Progenitor cell of endocrine pancreas (in vitro differentiated cells): ENCODE measurements at places on chromosomes 5 and 9.
A peak's percentile ranks its signal among the peaks of the same experiment; 100 is the strongest.

GRCh38 chr5:13331585-13331984 lies 612.9 kb downstream of the DNAH5 start:
- no peak for DNase-seq

DNA sequence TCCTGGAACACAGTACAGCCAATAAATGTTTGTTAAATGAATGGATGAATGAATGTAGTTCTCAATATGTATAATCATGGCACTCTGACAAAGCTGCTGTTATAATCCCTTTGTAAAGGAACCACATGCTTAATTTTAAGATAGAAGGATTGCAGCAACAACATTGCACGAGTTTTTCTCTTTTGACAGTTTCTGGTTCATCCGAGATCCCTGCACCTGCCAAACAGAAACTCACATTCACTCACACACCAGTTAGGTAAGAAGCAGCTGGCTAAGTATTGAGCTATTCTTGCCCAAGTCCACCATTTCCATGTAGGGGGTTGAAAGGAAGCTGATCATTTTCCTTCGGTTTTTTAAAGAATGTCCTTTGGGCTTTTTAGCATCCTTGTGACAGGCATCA lies 133.7 kb upstream of the MAP1B start:
- DNase-seq, result no peak

GRCh38 chr5:33934176-33934575 lies 2.0 kb upstream of the RXFP3 start:
- DNase-seq, result no peak

- no peak for DNase-seq
Observed at GRCh38 chr5:8239646-8240045, 370.7 kb downstream of the MTRR start.

- DNase-seq, result no peak
Observed at GRCh38 chr5:119328753-119329602, 26.8 kb upstream of the TNFAIP8 start.

DNA sequence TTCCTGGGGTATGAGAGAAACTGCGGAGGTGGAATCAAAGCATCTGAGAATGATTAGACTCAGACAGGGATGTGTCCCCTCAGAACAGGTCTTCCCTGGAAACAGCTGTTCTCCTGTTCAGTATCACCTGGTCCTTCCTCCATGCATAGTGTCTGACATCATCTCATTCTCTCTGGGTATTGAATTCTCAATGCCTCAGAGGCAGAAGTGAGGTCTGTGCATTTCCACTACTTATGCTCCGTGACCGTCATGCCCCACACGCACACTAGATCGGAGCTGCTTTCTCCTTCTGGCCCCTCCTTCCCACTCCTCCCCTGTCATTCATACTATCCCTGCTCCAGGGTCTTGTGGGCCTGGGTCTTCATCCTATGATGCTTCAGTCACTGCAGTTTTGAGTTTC lies 61.4 kb upstream of the DAB2IP start:
- DNase-seq, result no peak

GRCh38 chr5:143229896-143230675 lies 173.4 kb downstream of the NR3C1 start:
- DNase-seq, result no peak

- DNase-seq, result no peak
Observed at GRCh38 chr9:88980740-88981203, 10.5 kb upstream of the S1PR3 start.

DNA sequence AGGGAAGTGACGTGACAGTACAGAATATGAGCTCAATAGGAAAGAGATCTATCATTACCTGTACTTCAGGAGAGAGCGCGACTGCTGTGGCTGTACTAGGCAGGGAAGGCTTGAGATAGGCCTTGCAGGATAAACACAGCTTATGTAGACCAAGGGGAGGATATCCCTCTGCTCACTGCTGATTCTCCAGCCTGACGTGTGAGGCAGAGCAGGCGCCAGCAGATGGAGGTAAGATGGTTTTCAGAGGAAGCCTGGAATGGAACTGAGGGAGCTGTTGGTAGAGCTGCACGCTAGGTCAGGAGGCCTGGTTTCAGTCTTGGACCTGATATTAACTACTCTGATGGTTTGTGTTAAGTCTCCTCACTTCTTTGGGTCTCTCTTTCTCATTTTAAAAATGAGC lies 291.4 kb downstream of the YTHDC2 start:
- DNase-seq, result no peak

- DNase-seq, result no peak
Observed at GRCh38 chr5:109833946-109834345, 144.2 kb downstream of the MAN2A1 start.

DNA sequence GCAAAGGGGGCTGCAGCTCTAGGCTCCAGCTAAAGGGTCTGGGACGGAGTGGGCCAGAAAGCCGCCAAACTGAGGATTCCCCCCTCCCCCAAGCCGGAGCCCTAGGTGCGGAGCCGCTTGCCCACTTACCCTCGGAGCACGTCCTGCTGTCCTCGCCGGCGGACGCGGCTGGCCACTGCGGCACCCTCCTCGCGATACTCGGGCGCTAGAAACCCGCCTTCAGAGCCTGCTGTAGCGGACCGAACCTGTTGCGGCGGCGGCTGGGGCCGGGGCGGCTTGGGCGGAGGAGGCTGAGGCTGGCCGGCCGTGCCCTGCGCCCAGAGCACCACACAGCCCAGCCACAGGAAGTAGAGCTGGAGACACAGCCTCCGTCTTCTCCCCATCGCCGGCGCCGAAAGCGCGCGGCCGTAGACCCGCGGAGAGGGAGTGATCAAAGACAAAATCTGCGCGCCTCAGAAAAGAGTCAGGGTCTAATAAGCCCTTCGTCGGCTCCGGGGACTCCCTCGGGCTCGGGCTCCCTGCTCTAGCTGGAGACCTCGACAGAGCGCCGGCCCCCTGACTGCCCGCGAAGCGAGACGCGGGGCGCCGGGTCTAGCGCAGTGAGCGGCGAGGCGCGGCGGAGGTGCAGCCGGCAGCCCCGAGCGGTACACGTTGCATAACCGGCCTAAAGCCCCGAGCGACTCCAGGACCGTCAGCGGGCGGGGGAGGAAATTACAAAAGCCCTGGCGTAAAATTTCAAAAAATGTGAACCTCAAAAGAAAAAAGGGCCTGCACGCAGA lies 635 bp downstream of the FBN2 start:
- peak; percentile 27 for DNase-seq

GRCh38 chr9:113798062-113799030 lies 77.8 kb upstream of the ZNF618 start:
- no peak for DNase-seq

DNA sequence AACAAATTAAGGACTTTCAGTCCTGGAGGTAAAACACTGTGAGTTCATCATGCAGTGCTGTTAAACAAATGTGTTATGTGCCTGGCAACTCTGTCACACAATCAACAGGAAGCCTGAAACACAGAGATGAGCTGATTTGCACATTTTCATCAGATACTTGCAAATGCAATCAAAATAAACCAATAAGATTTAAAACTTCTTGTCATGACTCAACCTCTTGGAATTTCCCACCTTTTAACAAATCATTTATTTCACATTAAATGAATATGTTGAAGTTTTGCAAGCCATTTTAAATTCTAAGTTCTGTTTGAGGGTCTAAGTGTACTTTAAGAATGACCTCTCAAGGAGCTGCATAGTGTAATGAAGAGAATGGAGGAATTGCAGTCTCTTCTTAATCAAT lies 64.4 kb downstream of the ANXA1 start:
- no peak for DNase-seq

DNA sequence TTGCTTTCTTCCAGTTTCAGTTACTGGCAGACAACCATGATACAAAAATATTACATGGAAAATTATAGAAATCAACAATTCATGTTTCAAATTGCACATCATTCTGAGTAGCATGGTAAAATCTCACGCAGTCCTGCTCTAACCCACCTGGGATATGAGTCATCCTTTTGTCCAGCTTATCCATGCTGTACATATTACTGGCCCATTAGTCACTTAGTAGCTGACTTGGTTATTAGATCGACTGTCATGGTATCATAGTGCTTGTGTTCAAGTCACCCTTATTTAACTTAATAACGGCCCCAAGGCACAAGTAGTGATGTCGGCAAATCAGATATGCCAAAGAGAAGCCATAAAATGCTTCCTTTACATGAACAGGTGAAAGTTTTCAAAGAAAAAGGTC lies 41.2 kb downstream of the NADK2 start:
- DNase-seq, result no peak

GRCh38 chr5:138975098-138975847 lies 100.1 kb upstream of the LRRTM2 start:
- DNase-seq, result no peak

DNA sequence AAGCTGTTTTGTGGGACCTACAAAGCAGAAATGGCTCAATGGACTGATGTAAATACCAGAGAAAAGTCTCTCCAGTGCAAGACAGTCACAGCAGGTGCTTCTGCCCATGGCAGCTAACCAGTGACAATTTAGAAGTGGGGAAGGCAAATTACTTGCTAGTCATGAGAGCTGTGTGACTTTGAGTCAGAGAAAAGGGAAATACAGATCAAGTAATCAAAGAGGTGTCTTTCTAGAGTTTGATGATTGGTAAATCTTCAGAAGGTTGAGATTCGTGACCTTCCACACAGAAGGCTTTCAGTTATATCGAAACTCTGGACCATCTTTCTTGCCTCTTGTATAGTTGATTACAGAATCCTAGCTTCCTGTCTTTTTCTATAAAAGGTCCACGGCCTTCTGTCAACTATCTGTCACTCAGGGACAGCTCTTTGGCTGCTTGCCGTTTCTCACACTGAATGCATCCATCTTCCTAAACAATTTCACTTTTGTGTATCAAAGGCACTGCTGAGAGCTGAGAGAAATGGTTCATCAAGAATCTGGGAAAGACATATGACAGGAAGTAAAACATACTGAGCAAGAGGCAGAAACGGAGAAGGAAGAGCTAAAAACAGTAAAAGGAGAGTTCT lies 993.9 kb upstream of the ACO1 start:
- no peak for DNase-seq

- DNase-seq, result no peak
Observed at GRCh38 chr5:89353837-89354551, 471.0 kb upstream of the MEF2C start.
